ENCODE measurements at places on chromosomes 16 and 17.

- no peak for DNase-seq
These were observed 58.7 kb downstream of the RTN4RL1 start for GRCh38 chr17:1966274-1967086.

GRCh38 chr17:66474258-66474657, 171.8 kb downstream of the PRKCA start:
- DNase-seq, result no peak

GRCh38 chr16:88634141-88634993, 4.0 kb upstream of the IL17C start:
- peak; percentile 74 for DNase-seq

GRCh38 chr17:29384901-29385300, 5.3 kb upstream of the TAOK1 start:
- no peak for DNase-seq

- DNase-seq, result no peak
These were observed 4.1 kb downstream of the CSF3 start for GRCh38 chr17:40019140-40019991.

GRCh38 chr17:52738791-52739190, 580.3 kb upstream of the CA10 start:
- no peak for DNase-seq

GRCh38 chr17:75553295-75554110, 28.0 kb downstream of the LLGL2 start:
- DNase-seq, result no peak

GRCh38 chr17:19702217-19702641, 14.2 kb downstream of the SLC47A2 start:
- DNase-seq, result no peak

- DNase-seq, result no peak
These were observed 13.3 kb upstream of the FZD2 start for GRCh38 chr17:44543905-44544523.

GRCh38 chr17:73765824-73766563, 121.7 kb upstream of the SDK2 start:
- no peak for DNase-seq

DNA sequence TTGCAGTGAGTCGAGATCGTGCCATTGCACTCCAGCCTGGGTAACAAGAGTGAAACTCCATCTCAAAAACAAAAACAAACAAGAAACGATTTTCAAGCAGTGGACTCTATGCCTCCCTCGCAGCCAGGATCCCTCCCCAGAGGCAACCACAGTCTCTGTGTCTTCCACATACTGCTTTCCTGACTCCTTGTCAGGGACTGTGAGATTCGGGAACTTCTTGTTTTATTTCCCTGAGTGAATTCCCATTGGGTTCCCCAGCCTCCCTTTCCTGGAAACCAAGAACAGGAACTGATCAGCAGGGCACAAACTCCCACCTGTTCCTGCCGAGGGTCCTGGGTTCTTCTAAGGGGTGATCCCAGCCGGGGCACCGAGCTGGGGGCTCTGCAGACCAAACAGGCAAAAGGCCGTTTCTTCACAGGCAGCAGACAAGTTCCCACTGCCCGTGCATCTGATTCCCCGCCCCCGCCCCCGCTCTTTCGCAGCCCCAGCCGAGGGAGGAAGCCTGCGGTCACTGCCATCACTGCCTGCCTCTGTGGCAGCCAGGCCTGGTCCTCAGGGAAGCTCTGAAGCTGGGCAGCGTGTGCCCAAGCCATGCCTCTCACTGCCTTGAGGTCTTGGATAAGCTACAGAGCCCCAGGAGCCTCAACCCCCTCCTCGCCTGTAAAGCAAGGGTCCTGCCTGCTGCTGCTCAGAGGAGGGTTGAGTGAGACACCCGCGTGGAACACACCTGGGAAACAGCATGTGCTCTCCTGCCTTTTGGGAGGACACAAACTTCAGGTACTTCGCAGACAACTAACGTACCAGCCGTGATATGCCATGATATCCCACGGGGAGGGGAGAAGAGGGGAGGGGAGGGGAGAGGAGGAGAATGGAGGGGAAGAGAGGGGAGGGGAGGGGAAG, 5.5 kb upstream of the PIEZO1 start:
- DNase-seq, result peak; percentile 83

DNA sequence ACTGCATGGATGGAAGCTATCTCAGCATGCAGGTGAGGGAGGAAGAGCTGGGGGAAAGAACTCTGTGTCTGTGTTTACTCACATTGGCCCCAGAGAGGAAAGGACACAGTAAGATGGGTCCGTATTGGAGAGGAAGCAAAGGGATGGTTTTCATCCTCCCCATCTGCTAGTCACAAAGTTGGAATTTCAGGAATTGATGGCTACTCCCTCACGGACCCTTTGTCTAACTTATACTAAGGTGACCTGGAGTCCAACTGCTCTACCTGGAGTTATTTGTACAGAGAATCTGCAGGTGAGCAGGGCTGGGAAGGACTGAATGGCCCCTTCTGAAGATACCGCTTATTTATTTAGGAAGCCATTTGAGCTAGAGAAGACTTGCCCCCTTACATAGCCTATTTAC, 55.1 kb downstream of the WNT3 start:
- no peak for DNase-seq

DNA sequence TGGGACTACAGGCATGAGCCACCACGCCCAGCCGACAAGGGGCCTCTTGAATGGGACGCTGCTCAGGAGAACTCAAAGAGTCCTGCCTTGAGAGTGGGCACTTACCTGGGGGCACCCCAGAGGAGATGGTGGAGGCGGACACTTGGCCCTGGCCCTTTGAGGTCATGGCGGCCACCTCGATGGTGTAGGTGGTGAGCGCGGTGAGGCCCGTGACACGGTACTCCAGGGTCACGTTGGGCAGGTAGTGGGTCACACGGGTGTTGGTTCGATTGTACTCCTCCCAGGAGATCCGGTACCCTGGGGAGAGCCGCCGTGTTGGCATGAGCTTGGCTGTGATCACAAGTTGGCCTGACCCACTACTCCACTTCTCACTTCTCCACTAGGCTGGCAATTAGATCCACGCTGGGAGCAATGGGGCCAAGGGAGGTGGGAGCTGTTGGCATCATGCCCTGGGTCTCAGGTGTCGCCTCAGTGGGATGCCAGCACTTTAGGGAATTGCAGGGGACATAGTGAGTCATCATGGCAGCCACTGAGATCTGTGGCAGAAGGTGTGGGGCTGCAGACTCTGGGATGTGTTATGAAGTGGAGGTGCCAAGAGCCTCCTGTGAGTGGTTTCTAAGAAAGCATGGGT, 89.2 kb upstream of the CDC42EP4 start:
- no peak for DNase-seq

DNA sequence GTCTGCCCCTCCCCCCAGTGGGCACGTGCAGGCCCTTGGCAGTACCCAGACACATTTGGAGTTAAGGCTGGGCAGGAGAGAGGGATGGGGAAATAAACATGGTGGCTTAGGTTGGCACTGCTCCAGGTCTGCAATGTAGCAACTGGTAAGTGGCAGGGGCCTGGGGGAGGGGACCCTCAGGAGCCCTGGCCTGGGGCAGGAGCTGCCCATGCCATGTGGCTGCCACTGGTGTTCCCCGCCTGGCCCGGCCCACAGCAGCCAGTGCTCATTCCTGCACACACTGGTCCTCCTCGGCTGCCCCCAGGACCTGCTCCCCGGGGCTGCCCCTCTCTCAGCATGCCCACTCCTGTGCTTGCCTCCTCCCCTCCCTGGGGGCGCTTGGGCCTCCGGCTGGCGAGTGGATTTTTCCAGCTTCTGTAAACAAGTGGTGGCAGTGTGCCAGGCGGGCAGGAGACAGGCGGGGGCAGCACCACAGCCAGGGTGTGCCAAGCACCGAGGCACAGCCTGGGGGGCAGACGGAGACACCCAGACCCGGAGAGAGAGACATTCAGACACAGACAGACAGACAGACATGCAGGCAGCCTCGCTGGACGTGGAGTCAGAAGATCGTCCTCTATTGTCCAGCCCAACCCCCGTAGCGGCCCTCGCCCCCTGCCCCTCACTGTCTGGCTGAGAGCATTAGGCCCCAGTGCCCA, 9.4 kb downstream of the THRA start:
- DNase-seq, result no peak

GRCh38 chr17:73318836-73319235, 7.0 kb upstream of the CDC42EP4 start:
- no peak for DNase-seq

DNA sequence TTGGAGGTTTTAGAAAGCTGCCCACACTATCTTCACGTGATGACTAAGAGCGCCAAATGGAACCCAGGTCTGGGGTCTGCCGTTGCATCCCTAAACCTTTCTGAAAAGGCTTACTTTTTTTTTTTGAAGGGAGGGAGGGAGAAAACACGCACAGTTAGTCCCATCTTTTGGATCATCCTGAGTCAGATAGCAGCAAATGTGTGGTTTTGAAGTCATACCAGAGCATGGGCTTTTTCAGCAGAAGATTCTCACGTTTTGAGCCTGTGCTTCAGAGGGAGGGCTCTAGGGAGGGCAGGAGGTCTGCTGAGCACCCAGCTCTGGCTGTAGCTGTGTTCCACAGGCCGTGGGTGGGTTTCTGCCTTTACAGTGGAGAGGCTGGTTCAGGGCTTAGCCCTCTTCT, 194.7 kb downstream of the SNX29 start:
- DNase-seq, result no peak

DNA sequence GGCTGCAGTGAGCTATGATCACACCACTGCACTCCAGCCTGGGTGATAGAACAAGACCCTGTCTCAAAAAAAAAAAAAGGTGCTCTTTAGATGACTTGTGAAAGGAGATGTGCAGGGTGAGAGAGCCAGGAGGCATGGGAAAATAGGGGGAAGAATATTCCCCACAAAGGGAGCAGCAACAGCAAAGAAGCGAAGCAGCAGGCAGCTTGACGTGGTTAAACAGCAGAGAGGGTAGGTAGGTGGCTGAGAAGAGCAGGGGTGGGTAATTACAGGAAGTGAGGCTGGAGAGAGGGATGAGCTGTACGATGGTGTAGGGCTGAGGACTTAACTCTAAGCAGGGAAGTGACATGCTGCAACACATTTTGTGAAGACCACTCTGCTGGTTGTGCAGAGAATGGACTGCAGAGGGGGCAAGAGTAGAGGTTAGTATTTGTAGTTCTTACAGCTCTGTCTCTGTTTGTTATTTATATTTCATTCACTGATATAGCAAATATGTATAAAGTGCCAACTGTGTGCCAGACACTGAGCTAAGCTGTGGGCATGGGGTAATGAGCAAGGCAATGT, 1.6 kb downstream of the HEATR3 start:
- peak; percentile 61 for DNase-seq

DNA sequence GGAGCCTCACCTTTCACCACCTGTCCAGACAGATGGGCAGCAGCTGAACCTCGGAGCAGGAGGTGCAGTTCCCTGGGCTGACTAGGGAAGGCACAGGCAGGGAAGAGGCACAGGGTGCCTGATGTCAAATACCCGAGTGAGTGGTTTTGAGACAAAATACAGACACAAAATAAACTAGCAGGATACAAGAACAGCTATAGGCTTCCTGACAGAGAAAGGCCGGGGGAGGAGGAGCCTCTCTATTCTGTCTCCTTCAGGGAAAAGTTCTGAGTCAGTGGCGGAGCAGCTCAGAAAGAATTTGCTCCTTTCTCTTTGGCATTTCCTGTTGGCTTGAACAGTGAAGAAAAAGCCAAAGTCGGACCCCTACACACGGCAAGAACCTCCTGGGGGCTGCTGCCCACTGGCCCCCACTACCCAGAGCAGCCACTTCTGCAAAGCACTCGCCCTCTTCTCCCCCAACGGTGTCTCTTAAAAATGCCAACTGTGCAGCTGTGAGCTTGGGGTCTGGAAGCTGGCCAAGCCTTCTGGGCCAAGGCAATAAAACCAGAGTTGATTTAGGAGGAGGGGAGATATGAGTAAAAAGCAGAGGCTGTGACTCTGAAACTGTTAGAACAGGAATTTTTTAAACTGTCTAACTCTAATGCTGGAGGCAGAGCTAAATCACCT, 14.4 kb upstream of the FAAP100 start:
- no peak for DNase-seq

- DNase-seq, result no peak
These were observed 11.0 kb downstream of the AMFR start for GRCh38 chr16:56414366-56414765.

GRCh38 chr17:79982986-79983385, 52.7 kb downstream of the TBC1D16 start:
- DNase-seq, result no peak

GRCh38 chr16:52912565-52913173, 140.0 kb downstream of the CHD9NB start:
- peak; percentile 67 for DNase-seq

- peak; percentile 93 for DNase-seq
These were observed 3.8 kb downstream of the IL21R start for GRCh38 chr16:27405546-27406451.

DNA sequence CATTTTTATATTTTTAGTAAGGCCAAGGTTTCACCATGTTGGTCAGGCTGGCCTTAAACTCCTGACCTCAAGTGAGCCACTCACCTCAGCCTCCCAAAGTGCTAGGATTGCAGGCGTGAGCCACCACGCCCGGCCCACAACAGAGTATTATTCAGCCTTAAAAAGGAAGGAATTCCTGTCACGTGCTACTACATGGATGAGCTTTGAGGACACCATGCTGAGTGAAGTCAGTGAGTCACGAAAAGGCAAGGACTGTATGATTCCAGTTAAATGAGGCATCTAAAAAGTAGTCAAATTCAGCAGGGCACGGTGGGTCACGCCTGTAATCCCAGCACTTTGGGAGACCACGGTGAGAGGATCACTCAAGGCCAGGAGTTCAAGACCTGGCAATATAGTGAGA, 9.7 kb downstream of the CSF3 start:
- DNase-seq, result no peak

DNA sequence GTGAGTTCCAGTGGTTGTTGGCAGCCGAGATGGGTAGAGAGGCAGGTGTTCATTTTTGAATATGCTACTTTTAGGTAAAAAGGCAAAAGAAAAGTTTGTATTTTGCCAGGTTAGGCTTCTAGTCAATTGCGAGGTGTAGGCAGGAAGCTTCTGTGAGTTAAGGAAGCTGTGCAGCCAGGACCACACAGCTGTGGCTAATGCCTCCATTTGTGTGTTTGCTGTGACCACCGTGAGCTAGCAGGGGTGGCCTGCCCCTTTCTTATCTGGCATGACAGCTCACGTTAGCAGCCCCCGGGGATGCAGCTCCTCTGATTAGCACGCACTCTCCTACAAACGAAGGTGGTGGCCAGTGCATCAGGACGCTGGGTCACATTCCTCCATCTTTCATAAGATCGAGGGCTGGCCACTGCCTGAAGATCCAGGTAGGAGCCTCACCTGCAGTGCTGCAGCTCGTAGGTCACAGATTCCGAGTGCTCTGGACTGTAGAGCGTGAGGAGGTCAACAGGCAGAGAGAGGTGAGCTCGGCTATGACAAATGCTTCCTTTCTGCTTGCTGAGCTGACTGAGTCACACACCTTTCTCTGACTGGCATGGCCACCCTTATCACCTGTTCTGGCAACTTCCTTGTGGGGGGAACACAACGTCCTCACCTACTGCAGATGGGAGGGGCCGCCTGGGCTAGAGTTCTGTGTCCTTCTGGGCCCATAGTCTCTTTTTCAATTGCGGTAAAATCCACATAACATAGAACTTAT, 244.4 kb downstream of the HS3ST3B1 start:
- DNase-seq, result no peak
